Activated CD4-positive, alpha-beta T cell treated with anti-CD3 and anti-CD28 coated beads, Interleukin-2, amount 50 U/mL, for 48 hours (primary cell): ENCODE measurements at places on chromosomes 5 and 9.

DNA sequence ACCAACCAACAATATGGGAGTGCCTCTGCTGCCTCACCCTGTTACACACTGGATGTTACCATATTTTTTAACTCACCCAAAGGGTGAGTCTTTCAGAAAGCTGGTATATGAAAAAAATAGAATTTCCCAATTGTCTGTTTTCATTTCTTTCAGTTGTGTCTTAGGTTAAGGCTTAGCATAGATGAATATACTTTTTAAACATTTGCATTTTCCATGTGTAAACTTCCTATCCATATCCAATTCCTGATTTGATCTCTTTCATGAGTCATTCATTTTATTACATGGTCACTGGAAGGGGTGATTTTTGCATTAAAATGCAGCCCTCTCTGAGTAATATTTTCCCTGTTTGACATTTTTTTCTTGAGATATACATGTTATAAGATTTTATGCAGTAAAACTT, 406.5 kb downstream of the SEMA5A start:
- no peak for DNase-seq

DNA sequence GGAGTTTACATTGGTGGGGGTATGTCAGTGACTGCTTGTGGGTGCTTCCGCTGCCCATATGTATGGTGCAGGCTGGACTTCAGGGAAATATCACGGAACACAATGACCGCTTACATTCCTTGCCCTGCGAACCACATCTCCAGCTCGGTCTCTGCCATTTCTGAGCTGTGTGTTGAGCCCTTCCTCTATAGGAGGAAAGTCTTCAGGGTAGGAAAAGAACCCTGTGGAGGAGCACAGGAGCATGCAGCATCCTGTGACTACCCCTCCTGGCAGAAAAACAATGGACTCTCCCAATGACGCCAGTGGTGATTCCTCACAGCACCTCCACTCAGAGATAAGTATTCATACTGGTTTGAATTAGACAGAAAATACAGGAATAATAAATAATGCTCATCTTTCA, 276.8 kb upstream of the MAP3K1 start:
- DNase-seq: no peak

DNA sequence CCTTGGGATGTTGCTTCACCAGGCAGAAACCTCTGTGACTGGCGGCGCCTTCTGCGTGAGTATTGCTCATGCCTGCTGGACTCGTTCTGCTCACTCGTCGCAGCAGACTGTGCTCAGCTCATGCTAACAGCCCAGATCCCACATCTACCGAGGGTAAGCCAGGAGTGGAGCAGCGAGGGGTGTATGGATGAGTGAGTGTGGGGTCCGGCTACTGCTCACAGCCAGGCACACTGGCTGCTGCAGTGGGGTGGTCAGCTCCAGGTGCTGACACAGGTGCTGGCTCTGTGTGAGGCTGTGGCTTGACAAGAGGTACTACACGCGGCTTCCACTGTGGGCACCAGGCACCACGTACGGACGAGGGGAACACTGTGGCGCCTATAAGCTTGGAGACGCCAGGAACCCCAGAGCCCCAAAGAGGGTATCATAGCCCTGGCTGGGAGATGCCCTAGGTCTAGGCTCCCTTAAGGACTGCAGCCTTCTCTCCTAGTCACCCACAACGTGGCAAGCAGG, 47.7 kb upstream of the CDH12 start:
- no peak for DNase-seq

DNA sequence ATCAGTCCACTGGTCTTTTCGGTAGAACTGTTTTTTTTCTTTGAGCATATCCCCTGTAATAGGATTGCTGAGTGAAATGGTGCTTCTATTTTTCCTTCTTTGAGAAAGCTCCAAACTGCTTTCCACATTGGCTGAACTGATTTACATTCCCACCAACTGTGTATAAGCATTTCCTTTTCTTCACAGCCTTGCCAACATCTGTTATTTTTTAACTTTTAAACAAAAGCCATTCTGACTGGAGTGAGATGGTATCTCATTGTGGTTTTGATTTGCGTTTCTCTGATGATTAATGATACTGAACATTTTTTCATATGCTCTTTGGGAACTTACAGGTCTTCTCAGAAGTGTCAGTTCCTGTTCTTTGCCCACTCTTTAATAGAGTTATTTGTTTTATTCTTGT, 764.7 kb downstream of the MTRR start:
- DNase-seq: no peak

DNA sequence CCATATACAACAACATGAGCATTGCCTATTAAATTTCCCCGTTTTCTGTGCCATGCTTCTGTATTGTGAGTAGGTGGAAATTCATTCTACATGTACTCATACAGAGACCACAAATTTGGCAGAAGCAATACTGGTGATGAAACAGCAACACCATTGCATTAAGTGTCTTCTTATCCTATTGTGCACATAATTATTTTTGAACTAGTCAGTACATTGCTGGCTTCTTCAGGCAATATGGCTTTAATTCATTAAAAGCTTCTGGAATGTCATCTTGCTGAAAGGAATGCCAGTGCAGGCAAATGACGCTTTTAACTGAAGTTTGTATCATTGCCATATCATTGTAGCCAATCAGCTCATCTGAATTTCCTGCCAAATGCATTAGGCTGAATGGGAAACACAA, 82.6 kb downstream of the KIAA1958 start:
- no peak for DNase-seq

- DNase-seq: no peak
These were observed 55.3 kb downstream of the AHRR start for GRCh38 chr5:376799-377325.

DNA sequence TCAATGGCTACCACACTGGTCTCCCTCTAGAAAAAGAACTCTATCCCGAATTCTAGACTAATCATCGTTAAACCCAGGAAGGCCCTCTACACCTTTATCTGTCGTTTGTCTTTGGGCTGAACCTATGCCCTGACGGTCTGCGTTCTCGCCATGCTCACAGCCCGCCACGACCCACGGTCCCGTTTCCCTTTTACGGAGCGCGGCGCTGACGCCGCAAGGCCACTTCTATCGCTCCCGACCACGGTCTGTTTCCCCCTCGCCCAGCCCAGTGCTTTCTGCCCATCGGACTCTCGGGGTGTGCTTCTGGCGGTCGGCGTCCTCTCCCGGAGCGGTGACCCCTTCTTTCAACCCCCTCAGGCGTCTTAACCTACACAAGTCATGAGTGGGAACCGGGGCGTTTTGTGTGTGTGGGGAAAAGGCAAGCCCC, 974 bp downstream of the C9orf40 start:
- peak; percentile 52 for DNase-seq

GRCh38 chr5:181053488-181054121, 13.5 kb downstream of the BTNL9 start:
- peak; percentile 5 for DNase-seq

- DNase-seq: no peak
These were observed 64.8 kb downstream of the ERP44 start for GRCh38 chr9:100033877-100034551.

DNA sequence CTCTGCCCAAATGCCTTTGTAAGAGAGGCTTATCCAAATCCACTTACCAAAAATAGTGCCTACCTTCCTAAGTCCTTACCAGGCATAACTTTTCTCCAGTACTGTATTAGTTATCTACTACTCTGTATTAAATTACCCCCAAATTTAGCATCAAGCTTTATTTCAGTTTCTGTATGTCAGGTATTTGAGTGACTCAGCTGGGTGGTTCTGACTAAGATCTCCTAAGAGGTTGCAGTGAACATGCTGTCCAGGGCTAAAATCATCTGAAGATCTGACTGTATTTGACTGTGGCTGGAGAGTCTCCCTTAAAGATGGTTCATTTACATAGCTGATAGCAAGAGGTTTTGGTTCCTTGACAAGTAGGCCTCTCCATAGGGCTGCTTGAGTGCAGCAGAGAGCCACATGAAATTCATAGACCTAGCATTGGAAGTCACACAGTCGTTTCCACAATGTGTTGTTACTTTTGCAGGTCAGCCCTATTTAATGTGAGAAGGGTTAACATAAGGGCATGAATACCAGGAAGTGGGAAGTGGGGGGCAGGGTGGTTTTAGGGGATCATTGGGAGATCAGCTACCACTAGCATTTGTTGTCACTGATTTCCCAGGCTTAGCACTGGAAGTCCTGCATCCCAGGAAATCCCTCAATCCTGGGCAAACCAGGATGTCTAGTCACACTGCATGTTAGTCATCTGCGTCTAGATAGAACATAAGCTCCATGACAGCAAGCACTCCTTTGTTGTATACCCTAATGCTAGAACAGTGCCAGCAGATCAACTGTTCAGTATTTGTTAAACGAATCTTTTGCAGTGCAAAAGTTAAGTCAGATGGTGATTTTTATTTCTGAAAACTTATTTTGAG, 2.0 kb upstream of the ZNF622 start:
- DNase-seq: peak; percentile 20

- no peak for DNase-seq
These were observed 3.6 kb downstream of the RNF130 start for GRCh38 chr5:180067986-180068385.

- DNase-seq: no peak
These were observed 95.3 kb downstream of the GALNT10 start for GRCh38 chr5:154285661-154286408.

DNA sequence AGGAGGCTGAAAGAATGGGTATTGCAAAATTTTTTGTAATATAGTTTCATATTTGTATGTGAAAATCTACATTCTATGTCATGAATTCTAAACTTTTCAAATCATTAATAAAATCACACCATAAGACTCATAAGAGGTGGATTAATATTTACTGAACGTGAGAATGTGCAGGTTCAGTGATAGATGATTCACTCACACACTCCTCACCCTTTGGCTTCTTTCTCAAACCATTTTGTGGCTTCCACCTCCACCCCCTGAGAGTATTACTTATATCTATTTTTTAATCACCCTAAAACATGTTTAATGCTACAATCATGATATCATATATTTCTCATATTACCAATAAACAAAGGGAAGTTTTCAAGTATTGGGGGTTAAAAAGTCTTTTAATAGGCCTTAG, 275.5 kb downstream of the MEF2C start:
- DNase-seq: no peak

GRCh38 chr5:171660434-171660833, 125.2 kb upstream of the SMIM23 start:
- DNase-seq: no peak

DNA sequence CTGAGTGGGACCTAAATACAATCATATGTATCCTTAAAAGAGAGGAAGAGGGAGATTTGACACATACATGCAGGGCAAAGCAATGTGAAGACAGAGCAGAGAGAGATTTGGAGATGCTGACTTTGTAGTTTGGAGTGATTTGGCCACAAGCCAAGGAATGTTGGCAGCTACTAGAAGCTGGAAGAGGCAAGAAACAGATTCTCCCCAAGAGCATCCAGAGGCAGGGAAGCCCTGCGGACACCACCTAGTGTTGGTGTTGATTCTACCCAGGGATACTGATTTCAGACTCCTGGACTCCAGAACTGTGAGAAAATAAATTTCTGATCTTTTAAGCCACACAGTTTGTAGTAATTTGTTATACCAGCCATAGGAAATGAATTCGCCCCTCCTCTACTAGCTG, 64.9 kb upstream of the OSMR start:
- DNase-seq: no peak

- DNase-seq: no peak
These were observed 7.4 kb upstream of the PPP3R2 start for GRCh38 chr9:101601904-101602765.

GRCh38 chr5:10423022-10423421, 18.7 kb upstream of the ROPN1L start:
- DNase-seq: no peak

DNA sequence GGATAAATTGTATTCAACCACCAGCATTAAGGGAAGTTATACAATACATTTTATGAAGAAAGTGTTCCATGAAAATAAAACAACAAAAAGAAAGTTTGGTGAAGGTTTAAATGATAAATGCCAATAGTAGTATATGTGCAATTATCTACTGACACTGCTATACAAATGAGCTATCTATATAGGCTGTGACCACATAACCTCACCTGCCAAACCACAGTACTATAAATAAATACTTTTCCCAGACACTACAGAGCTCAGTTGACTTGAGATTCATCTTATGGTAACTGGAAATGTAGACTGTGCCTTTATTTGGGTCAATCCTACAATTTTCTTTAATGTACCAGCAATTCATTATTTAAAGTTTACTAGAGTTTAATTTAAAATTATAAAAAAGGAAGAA, 81.0 kb upstream of the CCDC152 start:
- no peak for DNase-seq

- no peak for DNase-seq
These were observed 15.9 kb downstream of the LOX start for GRCh38 chr5:122062205-122062604.

GRCh38 chr5:72125941-72126620, 18.8 kb downstream of the MAP1B start:
- DNase-seq: no peak

DNA sequence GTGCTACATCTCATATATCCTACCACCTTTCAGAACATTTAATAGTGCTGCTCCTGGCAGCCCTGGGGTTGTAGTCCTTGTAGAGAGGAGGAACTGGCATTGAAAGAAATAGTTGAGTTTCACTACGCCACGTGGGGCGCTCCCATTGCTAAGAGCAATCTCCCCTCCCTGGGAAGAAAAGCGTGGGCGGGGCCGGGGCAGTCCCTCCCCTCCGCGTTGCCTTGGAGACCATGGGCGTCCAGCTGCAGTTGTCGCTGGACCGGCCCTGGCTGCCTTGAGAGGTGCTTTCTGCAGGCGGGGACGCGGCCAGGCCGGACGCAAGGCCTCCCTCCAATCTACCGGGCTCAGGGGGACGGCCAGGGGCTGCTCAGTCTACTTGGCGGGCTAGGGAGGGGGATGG, 368 bp upstream of the CCDC180 start:
- DNase-seq: peak; percentile 31

GRCh38 chr5:122129306-122129705, at the start of gene ZNF474:
Gene ZNF474, plus strand, starts transcription at chr5:122129546. Its CDS starts 22,445 bp downstream, at chr5:122151991.
- DNase-seq: no peak

GRCh38 chr5:75525344-75525743, 13.7 kb downstream of the POLK start:
- no peak for DNase-seq

DNA sequence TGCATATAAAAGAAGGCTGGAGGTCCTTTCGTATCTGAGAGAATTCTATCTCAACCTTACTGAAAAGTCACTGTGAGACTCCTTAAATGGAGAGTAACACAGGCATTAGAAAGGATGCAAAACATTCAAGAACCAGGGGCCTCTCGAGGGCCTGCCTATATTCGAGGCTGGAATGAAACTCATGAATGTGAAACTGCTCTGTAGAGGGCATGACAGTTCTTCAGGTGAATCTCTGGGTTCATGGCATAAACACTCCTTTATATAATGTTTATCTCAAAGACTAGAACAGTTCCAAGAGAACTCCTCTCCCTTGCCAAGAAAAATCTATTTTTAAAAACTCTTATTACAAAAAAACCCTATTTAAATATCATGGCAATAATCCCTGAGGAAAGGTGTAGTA, 113.9 kb downstream of the SEC61B start:
- no peak for DNase-seq

DNA sequence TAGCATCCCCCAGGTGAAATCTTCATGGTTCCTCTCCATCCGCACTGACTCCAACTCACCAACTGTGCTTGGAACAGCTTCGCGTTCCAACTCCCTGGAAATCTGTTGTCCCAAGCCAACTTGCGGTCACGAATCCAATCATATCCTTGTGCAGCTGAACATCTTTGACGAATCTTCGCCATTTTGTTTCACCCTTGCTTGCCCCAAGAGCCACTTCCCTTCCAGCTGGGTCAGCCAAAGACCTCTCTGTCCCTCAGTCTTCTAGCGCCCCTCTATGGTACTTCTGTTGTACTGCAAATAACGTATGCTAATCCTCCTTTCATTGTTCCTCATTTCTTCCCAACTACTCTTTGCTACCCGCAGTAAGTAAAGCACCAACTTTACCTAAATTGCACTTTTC, 61.0 kb upstream of the TARS1 start:
- no peak for DNase-seq
